ENCODE measurements at places on chromosomes 11 and 22.

- DNase-seq = no peak
Observed at GRCh38 chr11:10205928-10206327, 88.1 kb downstream of the SBF2 start.

DNA sequence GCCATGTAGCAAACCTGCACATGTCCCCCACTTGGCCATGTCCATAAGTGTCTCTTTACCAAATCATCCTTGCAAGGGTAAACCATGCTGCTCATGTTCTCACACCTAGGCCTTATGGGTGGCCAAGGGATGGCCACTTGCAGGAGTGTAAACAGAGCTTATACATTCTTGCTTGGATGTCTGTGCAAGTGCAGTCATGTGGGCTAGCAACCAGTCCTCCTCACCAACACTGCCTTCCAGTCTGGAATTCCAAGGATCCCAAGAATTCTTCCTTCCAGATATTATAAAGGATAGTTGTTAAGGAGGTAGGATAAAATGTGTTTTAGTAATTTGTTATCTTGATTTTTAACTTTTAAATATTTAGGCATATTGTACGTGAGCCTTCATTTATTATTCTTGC lies 47.8 kb upstream of the OR5P2 start:
- no peak for DNase-seq

DNA sequence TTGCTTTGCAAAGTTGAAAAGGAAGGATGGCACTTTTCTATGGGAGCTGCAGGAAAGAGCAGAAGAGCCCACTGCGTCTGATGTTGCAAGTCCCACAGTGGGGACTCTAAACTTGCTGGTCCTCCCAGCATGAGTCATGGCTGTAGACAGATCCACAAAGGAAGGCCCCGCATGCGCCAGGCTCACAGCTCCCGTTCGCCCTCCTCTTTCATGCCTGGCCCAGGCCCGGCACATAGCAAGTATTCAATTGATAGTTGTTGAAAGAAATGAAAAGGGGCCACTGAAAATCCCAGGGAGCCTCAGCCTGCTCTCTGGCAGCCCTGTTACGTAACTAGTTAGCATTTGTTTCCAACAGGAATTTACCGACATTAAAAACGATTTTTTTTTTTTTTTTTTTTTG lies 18.9 kb downstream of the AP1B1 start:
- DNase-seq = no peak

- DNase-seq = no peak
Observed at GRCh38 chr11:1963864-1964263, 16.7 kb downstream of the MRPL23 start.

GRCh38 chr11:10628508-10629236 lies 60.2 kb upstream of the LYVE1 start:
- DNase-seq = no peak

- DNase-seq = no peak
Observed at GRCh38 chr22:50175921-50176849, 5.7 kb downstream of the PANX2 start.

DNA sequence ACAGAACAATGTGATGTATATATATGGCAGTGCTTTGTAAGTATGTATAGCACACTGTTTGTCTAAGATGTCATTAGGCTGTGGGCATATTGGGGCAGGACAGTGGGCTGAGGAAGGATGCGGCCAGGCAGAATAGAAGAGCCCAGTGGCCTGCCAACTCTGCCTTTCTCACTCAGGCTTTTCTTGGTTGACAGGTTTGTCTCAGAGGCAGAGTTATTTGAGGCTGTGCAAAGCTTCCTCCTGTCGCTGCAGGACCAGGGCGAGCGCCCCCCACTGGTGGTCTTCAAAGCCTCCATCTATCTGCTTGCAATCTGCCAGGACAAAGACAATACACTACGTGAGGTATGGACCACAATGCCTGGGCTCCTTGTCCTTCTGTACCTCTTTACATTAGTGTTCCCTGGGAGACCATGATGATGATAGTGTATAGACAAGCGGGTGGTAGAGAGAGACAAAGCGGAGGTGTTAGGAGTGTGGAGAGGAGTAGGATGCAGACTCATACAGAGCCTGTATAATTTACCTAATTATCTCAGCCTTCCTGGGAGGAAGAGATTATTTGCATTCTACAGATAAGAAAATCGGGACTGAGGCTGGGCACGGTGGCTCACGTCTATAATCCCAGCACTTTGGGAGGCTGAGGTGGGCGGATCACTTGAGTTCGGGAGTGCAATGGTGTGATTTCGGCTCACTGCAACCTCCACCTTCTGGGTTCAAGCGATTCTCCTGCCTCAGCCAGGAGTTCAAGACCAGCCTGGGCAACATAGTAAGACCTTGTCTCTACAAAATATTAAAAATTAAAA lies 37.3 kb upstream of the CCDC134 start:
- DNase-seq = no peak

DNA sequence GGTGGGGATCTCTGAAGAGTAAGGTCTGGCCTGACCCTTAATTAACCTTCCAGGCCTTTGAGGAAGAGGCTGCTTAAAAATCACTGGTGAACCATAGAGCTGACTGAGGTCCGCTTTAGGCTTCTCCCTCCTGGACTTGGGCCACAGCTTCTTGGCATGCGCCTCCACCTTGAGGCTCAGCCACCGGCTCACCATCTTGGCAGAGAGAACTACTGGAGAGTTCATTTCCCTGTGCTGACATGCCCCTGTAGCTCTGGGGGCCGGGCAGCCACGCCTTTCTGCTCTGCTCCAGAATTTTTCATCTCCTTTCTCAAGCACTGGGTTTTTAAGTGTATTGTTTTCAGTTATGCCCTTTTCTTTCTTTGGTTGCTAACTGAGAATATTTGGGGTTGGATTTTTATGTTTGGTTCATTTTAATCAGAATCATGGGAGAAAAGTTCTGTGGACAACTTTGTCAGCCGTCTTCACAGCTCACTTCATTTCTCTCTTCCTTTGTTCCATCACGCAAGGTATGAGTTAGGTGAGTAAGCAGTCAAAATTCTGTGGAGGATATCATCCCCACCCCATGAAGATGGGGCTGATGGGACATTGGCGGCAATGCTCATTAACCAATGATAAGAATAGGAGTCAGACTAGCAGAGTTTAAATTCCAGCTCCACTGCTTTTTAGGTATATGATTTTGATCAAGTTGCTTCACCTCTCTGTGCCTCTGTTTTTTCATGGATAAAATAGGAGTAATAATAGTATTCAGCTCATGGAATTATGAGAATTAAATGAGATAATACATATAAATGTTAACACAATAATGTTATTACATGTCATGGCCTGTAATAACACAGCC lies 103.9 kb downstream of the DBX1 start:
- no peak for DNase-seq

Data from GM12892 (cell line).